ENCODE measurements at places on chromosomes 16 and 17. TPM values are rescaled to one million over a fixed set of nuclear protein-coding genes. Genes with fewer than 3 reads are reported as not detected.

GRCh38 chr16:14098081-14098480, 27.0 kb downstream of the MRTFB start:
- DNase-seq = no peak

GRCh38 chr16:24087891-24088410, 168.2 kb upstream of the CACNG3 start:
- DNase-seq = no peak

DNA sequence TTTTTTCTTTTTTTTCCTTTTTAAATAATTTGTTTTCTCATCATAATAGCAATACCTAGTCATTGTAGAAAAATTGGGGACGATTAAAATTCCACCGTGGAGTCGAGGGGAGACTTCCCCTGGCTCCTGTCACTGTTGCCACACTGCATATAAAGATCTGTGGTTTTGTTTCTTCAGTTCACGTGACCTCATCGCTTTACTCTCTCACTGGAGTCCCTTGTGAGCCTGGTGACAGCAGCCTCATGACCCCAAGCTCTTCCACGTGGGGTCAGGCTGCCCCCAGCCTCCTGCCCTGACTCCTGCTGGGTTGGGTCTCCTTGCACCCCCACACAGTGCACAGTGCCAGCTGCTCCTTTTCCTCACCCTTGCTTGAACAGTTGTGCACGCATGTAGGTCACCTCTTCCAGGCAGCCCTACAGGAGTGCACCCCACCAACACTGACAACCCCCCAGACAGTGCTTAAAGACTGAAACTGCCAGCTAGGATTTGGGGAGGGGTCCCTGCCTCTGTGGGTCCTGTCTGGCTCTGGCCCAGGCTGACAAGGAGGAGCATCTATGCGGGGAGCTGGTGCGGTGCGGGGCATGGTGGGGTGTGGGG, 7.3 kb upstream of the METRNL start:
- DNase-seq = no peak

DNA sequence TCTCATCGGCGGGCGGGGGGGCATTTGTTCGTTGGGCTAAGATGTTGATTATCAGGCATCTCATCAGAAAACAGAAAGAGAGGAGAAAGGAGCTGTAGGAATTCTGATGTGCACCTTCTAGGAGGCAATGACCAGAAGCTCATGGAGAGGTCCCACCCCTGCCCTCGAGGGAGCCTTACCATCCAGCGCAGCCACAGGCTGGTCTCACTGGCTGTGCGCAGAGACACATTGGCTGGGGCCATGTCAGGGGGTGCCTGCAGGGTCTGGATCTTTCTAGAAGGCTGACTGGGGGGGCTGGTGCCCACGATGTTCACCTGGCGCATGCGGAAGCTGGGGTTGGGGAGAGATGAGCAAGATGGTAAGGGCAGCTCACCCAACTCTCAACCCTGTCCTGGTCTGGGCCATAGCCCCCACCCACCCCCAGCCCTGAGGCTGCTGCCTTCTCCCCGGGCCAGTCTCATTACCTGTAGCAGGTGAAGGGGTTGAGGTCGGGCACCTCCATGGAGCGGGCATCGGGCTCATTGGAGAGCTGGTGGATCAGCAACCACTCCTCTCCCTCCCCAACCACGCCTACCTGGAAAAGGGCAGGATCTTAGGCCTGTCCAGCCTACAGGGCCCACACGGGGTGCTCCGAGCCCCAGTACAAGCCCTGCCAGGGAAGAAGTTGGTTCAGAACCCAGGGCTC, 86.2 kb upstream of the CDC42EP4 start:
- DNase-seq = no peak

GRCh38 chr17:61065263-61065773, 334.3 kb upstream of the TBX2 start:
- DNase-seq = no peak

DNA sequence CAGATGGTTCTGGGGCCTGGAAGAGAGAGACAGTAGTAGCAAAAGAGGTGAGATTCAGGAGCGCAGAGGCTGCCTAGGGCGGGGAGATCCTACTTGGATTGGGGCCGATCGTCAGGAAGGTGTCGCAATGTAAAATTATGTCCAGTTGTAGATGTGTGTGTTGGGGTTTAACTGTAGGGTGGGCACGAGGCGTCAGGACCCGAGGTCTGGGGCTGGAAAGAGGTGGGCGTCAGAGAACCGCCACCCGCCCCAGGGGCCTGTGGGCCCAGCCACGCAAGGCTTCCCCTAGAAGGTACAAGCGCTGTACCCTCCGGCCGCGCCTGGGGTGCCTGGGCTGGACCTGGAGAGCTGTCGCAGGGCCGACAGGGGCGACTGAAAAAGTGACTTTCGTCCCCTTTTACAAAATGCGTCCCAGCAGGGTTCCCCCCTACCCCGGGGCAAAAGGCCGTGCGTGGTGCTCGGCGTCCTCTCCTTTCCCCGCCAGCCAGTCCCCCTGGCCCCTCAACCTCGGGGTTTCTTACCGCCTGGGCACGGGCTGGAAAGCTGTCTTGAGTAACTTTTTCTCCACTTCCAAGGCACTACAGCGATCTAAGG, 2.8 kb downstream of the IRX3 start:
- no peak for DNase-seq

- DNase-seq = peak; percentile 44
Observed at GRCh38 chr16:66427036-66427860, at the start of gene BEAN1. Gene BEAN1, plus strand, starts transcription at chr16:66427295. Its CDS starts 10,382 bp downstream, at chr16:66437677.

GRCh38 chr17:17496189-17497064, at the start of gene RASD1:
Gene RASD1, minus strand, starts transcription at chr17:17496395. Its CDS starts 214 bp downstream, at chr17:17496181.
- peak; percentile 91 for DNase-seq

GRCh38 chr16:88769617-88770460, 15.2 kb downstream of the PIEZO1 start:
- DNase-seq = peak; percentile 87

DNA sequence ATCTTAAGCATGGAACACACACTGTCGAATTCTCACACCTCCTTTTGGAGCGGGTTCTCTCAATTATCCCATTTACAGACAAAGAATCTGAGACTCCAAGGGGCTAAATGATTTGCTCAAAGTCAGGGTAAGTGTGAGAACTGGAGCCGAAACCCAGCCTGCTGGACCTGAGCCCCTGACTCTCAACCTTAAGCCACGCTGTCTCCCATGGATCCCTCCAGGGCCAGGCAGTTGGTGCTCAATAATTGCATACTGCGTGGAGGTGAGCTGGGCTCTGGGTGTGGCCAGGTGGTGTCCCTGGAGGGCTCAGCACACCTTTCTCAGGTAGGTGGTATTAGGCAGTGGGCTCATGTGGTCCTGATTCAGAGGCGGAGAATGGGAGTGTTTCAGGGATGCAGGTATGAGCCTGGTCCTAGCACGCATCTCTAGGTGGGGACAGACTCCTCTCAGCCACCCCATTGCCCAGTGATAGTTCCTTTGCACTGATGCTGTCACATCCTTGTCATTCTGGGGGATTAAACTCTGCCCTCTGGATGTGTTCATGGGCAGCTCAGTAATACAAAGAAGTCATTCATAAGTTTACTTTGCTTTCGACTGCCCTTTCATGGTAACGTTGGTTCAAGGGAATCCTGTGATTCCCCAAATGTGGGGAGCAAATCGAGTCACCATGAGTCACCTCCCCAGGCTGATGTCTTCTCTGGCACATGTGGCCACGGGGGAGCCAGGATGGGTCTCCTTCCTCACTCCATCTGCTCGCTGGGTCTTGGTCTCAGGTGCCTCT, 399.5 kb upstream of the TNRC6C start:
- DNase-seq = no peak

DNA sequence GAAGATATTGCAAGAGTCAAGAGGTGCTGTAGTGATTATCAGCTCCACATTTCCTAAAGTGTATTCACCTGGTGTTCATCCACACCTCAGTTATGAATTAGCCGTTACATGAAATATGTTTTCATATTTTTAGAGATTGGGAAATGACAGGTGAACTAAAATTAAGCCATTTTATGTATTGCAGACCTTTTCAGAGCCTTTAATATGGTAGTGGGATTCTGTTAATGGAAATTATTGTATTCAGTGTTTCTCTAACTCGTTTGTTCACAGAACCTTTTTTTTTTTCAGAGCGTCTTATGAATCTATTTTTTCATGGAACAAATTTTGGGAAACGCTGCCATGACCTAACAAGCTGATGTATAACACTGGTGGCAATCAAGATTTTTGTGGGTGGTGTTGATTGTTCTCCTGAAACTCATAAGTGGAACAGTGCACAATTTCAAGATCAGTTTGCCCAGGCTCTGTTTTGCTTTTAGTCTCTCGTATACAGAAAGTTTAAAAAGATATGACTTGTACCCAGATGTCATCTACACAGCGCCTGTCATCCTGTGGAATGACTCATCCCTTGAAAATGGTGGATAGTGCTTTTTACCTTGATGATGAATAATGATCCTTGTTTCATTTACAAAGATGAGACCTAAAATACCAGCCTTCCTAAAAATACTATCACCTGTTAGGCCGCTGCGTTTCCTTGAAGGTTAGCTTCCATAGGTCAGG, 88.8 kb downstream of the ARHGAP44 start:
- no peak for DNase-seq

GRCh38 chr17:27973258-27974044, 69.0 kb upstream of the NLK start:
- DNase-seq = no peak

DNA sequence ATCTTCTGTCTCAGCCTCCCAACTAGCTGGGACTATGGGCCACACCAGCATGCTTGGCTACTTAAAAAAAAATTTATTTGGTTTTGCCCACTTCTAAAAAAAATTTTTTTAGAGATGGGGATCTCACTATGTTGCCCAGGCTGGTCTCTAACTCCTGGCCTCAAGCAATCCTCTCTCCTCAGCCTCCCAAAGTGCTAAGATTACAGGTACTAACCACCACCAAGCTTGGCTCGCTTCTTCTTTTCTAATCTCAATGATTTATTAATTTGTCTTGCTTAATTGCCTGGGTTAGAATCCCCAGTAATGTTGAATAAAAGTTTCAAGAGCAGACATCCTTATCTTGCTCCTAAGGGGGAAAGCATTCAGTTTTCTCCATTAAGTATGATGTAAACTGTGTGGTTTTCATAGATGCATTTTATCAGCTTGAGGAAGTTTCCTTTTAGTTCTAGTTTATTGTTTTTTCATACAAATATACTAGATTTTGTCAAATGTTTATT, 65.8 kb upstream of the NACA2 start:
- no peak for DNase-seq

GRCh38 chr16:50265260-50265659, 1.1 kb upstream of the ADCY7 start:
- peak; percentile 38 for DNase-seq

DNA sequence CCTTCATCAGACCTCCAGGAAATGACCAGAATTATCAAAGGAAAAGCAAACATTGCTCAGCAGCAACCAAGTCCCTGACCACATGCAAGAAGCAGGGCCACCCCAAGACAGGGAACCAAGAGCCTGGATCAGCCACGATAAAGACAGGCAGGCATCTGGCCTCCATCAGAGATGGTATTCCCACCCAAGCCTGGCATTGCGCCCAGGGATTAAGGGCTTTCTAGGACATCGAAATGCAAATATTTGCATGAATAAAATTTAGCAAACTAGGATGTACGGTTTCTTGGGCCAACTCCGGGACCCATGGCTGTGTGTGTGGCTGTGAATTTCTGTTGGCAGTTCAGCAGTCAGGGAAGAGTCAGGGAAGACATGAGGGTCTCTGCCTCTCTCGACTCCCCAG, 241.4 kb upstream of the DYNLRB2 start:
- no peak for DNase-seq

DNA sequence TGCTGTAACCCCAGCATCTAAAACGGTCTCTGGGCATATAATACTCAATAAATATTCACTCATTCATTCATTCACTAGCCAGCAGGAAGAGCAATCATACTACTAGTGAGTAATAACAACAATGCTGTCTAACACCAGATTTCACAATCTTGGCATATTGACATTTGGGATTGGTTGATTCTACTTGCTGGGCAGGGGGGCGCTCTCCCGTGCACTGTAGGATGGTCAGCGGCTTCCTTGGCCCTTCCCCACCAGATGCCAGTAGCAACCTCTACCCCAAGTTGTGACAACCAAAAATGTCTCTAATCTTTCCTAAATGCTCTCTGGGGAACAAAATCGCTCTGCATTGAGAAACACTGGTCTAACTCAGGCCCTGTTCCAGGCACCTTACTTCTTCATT, 20.7 kb downstream of the WFDC1 start:
- DNase-seq = no peak

GRCh38 chr16:74372369-74372768, 3.7 kb upstream of the NPIPB15 start:
- DNase-seq = no peak

DNA sequence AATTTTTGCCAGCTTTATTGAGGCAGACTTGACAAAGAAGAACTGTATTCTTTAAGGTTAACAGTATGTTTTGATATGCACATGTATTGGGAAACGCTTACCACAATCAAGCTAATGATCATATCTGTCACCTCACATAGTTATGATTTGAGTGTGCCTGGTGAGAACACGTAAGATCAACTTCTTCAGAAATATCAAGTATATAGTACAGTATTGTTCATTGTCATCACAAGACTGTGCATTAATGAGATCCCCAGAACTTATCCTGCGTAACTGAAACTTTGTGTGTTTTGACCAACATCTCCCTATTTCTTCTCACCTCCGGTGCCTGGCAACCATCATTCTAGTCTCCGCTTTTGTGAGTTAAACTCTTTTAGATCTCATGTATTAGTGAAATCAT, 756.4 kb upstream of the EEF2KMT start:
- no peak for DNase-seq

DNA sequence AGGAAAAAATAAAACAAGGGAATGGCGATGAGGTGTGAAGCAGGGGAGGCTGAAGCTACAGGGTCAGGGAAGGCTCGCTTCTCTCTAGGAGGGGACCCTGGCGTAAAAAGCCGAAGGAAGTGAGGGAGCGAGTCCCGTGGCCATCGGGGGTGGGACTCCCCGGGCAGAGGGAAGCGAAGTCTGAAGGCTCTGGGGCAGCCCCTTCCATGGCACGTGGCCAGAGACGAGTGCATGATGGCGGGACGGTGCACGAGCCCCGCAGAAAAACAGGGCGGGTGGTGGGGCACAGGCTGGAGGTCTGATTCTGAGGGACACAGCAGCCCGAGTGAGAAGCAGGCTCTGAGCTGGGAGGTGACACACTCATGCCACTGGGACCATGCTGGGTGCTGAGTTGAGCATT, 21.1 kb upstream of the NCBP3 start:
- no peak for DNase-seq

GRCh38 chr16:68367030-68367429, 56.2 kb downstream of the PRMT7 start:
- DNase-seq = peak; percentile 64

DNA sequence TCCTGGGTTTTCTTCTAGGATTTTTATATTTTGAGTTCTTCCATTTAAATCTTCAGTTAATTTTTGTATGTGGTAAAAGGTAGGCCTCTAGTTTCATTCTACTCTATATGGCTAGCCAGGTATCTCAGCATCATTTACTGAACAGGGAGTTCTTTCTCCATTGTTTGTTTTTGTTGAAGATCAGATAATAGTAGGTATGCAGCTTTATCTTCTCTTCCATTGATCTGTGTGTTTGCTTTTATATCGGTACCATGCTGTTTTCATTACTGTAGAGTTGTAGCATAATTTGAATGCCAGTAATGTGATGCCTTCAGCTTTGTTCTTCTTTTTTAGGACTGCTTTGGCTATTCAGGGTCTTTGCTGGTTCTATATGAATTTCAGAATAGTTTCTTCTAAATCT, 77.3 kb downstream of the USP22 start:
- DNase-seq = no peak

Gene ATMIN
- total RNA-seq = 38.3 TPM

Gene CD300LG
- not detected for total RNA-seq

Gene NOG
- 0.65 TPM for total RNA-seq

Gene SSTR5
- 0.22 TPM for total RNA-seq

Gene GP1BA
- not detected for total RNA-seq

Gene SMIM36
- total RNA-seq = not detected

Gene SDR42E1
- total RNA-seq = 3.7 TPM

Gene TEKT5
- total RNA-seq = not detected

Gene SLC35G6
- total RNA-seq = not detected

Gene LGALS9B
- total RNA-seq = not detected

Gene CACNG3
- not detected for total RNA-seq

Gene WIPF2
- 4.8 TPM for total RNA-seq

Data from lung microvascular endothelial cell (primary cell).